ENCODE measurements at places on chromosomes 6 and 20. TPM values are rescaled to one million over a fixed set of nuclear protein-coding genes. Genes with fewer than 3 reads are reported as not detected.
A peak's percentile ranks its signal among the peaks of the same experiment; 100 is the strongest.

NDRG3 gene
- total RNA-seq, result 27.8 TPM

HMGCLL1 gene
- total RNA-seq, result not detected

GSTA2 gene
- total RNA-seq, result not detected

GABRR1 gene
- not detected for total RNA-seq

TMEM30A gene
- total RNA-seq, result 54.4 TPM

FERMT1 gene
- 0.47 TPM for total RNA-seq

KIAA1586 gene
- 15.0 TPM for total RNA-seq

ADTRP gene
- 0.47 TPM for total RNA-seq

SYS1 gene
- total RNA-seq, result 24.9 TPM

JAG1 gene
- total RNA-seq, result 0.15 TPM

DNA sequence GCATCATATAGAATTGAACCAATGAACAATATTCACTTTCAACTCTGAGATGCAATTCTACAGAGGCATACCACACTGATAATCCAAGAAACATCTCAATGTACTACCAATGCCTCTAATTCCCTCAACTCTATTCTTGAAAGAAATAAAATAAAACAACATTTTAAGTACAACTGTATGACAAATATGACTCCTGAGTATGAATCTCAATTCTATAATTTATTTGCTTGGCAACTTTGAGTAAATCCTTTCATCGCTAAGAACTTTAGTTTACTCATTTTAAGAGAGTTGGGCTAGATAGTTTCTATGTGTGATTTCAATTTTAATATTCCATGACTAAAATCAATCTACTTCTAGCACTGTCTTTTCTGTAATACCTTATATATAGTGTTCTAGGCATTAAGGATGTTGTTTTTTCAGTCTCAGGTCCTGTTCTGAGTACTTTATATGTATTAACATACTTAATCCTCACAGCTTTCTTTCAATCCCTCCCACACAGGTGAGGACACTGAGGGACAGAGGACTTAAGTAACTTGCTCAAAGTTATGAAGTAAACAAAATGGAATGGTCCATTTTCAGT, 33.4 kb downstream of the GOPC start:
- H3K4me3 ChIP-seq, result no peak overlapping the region
- peaks cover 47% of the 10 kb centered on the region for H3K36me3 ChIP-seq
- peaks cover 2% of the 10 kb centered on the region for H3K4me1 ChIP-seq
- no peak overlapping the region for H3K27ac ChIP-seq
- no peak for DNase-seq

GRCh38 chr20:41615676-41616075, 2.5 kb downstream of the CHD6 start:
- H3K36me3 ChIP-seq, result peaks cover 1% of the 10 kb centered on the region
- DNase-seq, result no peak
- peaks cover 35% of the 10 kb centered on the region for H3K4me1 ChIP-seq
- no peak overlapping the region for H3K4me3 ChIP-seq
- peaks cover 4% of the 10 kb centered on the region for H3K27me3 ChIP-seq
- H3K27ac ChIP-seq, result no peak overlapping the region

DNA sequence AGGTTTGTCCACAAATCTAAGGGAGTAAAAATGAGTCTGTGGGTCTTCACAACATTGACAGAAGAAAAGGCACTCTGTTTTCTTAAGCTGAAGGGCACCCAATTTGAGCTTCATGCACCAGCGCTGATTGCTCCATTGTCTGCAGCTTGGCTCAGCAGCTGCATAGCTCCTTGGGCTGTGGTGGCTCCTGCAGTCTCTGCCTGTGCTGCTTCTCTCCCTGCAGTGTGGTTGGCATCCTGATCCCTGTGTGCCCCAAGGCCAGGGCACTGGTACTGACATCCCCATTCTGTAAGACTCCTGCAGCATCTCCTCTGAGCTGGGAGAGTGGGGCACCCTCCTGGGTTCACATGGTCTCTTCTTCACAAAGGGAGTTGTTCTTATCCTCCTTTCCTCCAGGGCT, 83.2 kb upstream of the B3GAT2 start:
- no peaks in the 10 kb centered on the region for H3K4me1 ChIP-seq
- H3K27ac ChIP-seq, result no peak overlapping the region
- H3K27me3 ChIP-seq, result no peaks in the 10 kb centered on the region
- H3K4me3 ChIP-seq, result no peak overlapping the region
- H3K36me3 ChIP-seq, result no peaks in the 10 kb centered on the region

- no peak for DNase-seq
- H3K27me3 ChIP-seq, result no peaks in the 10 kb centered on the region
- H3K4me3 ChIP-seq, result no peak overlapping the region
- no peaks in the 10 kb centered on the region for H3K36me3 ChIP-seq
- no peaks in the 10 kb centered on the region for H3K4me1 ChIP-seq
- H3K27ac ChIP-seq, result no peak overlapping the region
Observed at GRCh38 chr20:56989516-56989915, 276.9 kb downstream of the BMP7 start.

DNA sequence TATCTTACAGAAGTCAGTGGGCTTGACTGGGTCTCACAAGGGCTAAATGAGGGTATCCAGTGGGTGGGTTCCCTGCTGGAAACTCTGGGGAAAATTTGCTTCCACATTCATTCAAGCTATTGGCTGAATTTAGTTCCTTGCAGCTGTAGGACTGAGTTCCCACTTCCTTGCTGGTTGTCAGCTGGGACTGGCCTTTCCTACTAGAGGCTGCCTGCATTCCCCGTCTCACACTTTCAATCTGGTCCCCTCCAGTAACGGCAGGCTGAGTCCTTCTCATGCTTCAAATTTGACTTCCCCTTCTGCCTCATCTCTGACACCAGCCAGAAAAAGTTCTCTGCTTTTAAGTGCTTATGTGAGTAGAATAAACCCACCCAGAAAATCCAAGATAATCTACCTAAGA, 4.4 kb downstream of the CSNK2A1 start:
- no peak overlapping the region for H3K4me3 ChIP-seq
- peaks cover 54% of the 10 kb centered on the region for H3K36me3 ChIP-seq
- no peak overlapping the region for H3K27ac ChIP-seq
- peaks cover 70% of the 10 kb centered on the region for H3K4me1 ChIP-seq
- H3K27me3 ChIP-seq, result no peaks in the 10 kb centered on the region

DNA sequence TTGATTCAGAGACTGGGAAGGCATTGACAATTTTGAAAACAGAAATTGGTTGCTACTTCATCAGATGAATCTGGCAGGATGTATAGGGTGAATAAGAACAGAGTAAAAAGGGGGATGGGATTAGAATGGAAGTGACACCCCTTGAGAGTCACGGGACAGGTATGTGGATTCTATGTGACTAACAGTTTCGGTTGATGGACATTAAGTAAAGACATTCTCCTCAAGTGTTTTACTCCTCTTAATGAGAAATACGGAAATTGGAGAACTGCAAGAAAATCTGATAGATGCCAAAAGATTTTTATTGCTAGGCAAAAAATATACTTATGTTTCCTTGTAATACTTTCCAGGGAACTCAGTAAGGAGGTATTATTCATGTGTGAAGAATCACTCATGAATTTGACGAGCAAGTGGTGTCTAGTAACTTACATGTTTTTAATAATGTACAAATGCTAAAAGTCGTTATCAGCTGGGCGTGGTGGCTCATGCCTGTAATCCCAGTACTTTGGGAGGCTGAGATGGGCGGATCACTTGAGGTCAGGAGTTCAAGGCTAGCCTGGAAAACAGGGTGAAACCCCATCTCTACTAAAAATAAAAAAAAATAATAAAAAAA, 135.8 kb downstream of the KIF16B start:
- no peaks in the 10 kb centered on the region for H3K36me3 ChIP-seq
- DNase-seq, result no peak
- no peaks in the 10 kb centered on the region for H3K27me3 ChIP-seq

DNA sequence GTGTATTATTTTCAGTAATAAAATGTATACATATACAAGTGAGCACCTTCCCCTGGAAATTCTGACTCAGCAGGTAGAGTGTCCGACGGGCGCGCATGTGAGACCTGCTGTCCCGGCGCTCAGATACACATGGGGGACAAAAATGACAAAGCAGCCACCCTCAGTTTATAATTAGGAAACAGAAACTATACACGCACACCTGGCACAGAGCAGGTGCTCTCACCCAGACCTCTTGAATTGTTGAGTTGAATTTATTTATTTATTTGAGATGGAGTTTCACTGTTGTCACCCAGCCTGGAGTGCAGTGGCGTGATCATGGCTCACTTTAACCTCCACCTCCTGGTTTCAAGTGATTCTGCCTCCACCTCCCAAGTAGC, 180.4 kb downstream of the ZDHHC14 start:
- H3K27ac ChIP-seq, result peak overlapping the region; percentile 41
- peaks cover 75% of the 10 kb centered on the region for H3K4me1 ChIP-seq
- peaks cover 16% of the 10 kb centered on the region for H3K27me3 ChIP-seq

DNA sequence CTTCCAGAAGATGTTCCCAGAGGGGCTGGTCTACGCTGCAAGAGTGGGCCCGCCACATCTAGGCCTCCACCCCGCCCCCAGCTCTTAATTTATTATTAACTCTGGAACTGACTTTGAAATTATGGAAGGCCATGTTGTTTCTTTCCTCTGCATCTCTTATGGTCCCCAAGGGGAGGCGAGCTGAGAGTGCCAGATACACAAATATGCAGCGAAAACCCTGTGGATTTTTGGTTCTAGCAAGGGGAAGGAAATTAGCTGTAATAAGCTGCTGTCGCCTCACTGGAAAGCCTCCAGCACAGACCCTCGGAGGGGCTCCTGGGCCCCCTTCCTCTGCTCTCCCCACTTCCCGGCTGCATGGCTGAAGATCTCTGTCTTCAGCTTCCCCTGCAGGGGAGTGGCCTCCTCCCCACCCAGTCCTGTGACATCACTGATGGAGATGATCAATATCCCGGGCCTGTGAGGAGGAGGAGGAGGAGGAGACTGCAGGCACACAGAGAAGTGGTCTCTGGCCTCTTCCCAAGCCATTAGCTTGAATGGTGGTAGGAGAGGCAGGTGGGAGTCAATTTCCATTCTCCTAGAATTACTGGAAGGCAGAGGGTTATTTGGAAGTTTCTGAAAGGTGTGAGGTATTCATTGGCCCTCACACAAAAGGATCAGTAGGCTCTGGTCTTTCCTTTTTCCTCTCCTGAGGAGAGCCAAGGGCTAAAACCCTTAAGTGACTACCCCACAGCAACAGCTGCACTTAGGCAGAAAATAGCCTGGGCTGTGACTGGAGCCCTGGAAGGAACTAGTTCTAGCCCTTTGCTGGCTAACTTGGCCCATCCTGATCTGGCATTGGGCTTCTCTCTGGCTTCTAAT, 39.7 kb upstream of the CCDC167 start:
- no peaks in the 10 kb centered on the region for H3K36me3 ChIP-seq
- peaks cover 5% of the 10 kb centered on the region for H3K4me1 ChIP-seq
- H3K27ac ChIP-seq, result no peak overlapping the region
- no peak overlapping the region for H3K4me3 ChIP-seq
- no peak for DNase-seq

GRCh38 chr6:105911106-105911629, 175.0 kb upstream of the PRDM1 start:
- no peak overlapping the region for H3K4me3 ChIP-seq
- no peak for DNase-seq
- H3K27ac ChIP-seq, result no peak overlapping the region
- H3K27me3 ChIP-seq, result peaks cover 4% of the 10 kb centered on the region
- H3K4me1 ChIP-seq, result peaks cover 9% of the 10 kb centered on the region

DNA sequence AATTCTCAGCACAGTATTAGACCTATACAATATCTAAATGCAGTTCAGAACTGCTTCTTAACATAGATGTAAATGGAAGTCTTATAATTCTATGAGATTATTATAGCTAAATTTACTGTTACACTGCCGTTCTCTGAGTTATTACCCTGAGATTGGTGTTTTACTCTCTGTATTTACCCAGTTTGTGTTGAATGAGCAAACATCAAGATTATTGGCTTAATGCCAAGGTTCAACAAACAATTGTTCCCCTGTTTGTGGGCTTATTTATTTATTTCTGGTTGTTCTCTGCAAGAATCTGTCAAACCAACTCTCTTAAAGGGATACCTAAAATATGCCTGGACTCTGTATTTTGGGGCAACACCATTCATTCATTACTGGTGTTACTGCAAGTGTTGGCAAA, 5.2 kb upstream of the STMND1 start:
- H3K27me3 ChIP-seq, result peaks cover 42% of the 10 kb centered on the region
- no peak overlapping the region for H3K4me3 ChIP-seq
- no peak for DNase-seq

- no peaks in the 10 kb centered on the region for H3K27me3 ChIP-seq
- DNase-seq, result no peak
- no peak overlapping the region for H3K27ac ChIP-seq
- H3K36me3 ChIP-seq, result no peaks in the 10 kb centered on the region
- H3K4me3 ChIP-seq, result no peak overlapping the region
Observed at GRCh38 chr6:121830736-121831135, 395.3 kb downstream of the GJA1 start.

DNA sequence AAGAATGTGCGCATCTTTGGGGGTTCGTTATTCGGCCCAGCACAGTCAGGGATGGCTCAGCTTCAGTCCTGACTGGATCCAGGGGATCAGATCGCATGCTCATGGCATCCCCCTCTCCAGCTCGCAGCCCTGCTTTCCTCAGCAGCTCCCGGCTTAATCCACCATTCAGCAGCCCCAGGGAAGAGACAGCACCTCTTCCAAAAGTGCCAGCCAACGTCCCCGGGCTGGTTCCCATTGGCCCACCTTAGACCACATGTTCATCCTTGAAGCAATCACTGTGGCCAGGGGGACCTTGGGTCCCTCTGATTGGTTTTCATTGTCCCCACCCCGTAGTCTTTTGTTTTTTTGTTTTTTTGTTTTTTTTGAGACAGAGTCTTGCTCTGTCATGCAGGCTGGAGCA, 188.7 kb downstream of the ZMYND8 start:
- H3K27me3 ChIP-seq, result peaks cover 24% of the 10 kb centered on the region
- no peak overlapping the region for H3K27ac ChIP-seq
- H3K4me1 ChIP-seq, result no peaks in the 10 kb centered on the region
- DNase-seq, result no peak
- H3K36me3 ChIP-seq, result no peaks in the 10 kb centered on the region

GRCh38 chr6:19714434-19715166, 122.6 kb upstream of the ID4 start:
- no peak overlapping the region for H3K27ac ChIP-seq
- H3K4me3 ChIP-seq, result no peak overlapping the region

DNA sequence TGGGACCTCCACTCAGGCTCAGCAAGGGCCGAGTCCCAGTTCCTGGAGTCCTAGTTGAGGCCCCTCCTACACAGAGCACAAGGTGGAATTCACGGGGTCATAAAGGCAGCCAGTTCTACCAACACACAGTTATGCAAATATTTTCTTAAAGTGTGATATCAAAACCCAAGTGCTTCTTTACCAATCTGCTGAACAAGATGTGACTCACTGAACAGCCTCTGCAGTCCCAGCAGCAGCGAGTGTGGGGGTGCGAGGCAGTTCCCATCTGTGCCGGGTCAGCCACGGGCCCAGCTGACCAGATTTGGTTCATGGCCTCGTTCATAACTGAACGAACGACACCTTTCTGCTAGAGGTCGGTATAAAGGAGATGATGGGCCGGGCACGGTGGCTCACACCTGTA, 4.5 kb upstream of the TCEA2 start:
- H3K27me3 ChIP-seq, result no peaks in the 10 kb centered on the region
- no peak overlapping the region for H3K27ac ChIP-seq

GRCh38 chr6:111076024-111076695, 11.1 kb upstream of the SLC16A10 start:
- no peak for DNase-seq
- no peak overlapping the region for H3K4me3 ChIP-seq
- H3K4me1 ChIP-seq, result no peaks in the 10 kb centered on the region
- H3K27ac ChIP-seq, result no peak overlapping the region
- no peaks in the 10 kb centered on the region for H3K36me3 ChIP-seq
- peaks cover 21% of the 10 kb centered on the region for H3K27me3 ChIP-seq

- DNase-seq, result no peak
- H3K4me3 ChIP-seq, result no peak overlapping the region
Observed at GRCh38 chr20:53255102-53255710, 283.0 kb downstream of the TSHZ2 start.

Data from activated CD8-positive, alpha-beta memory T cell treated with anti-CD3 and anti-CD28 coated beads, Interleukin-2, amount 10 ng/mL, durations not matched to agents 7 days and 5 days (primary cell).